ENCODE measurements at places on chromosomes 5 and 9.

GRCh38 chr5:156802501-156802900, 47.6 kb upstream of the PPP1R2B start:
- DNase-seq: no peak

DNA sequence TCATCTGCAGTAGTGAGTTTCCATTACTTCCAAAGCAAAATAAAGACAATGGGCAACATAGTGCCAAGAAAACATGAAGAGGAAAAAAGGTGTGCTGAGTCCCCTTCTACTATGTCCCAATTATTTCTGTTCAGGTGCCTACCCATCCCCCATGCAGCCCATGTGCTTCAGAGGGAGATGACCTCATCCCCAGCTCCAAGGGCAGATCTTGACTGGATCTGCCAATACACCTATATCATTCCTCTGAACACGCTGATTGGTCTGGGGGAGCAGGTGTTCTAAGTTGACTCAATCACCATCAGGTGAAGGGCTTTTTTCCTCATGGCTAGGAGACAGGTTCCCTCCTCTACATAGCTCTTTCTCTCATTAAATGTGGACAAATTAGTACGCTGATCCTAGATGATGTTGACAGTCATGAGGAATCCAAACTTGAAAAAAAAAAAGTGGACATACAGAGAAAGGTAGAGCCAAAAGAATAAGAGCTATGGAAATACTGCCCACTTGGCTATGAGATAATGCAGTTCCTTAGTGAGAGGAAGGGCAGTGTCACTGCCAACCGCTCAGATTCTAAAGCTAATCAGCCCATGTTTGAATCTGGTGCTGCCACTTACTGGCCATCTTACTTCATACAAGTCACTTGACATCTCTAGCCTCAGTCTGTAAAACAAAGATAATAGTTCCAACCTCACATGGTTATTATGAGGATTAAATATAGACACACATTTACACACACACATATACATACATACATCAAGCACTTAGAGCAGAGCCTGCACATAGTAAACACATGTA, 23.1 kb downstream of the PRELID2 start:
- no peak for DNase-seq

DNA sequence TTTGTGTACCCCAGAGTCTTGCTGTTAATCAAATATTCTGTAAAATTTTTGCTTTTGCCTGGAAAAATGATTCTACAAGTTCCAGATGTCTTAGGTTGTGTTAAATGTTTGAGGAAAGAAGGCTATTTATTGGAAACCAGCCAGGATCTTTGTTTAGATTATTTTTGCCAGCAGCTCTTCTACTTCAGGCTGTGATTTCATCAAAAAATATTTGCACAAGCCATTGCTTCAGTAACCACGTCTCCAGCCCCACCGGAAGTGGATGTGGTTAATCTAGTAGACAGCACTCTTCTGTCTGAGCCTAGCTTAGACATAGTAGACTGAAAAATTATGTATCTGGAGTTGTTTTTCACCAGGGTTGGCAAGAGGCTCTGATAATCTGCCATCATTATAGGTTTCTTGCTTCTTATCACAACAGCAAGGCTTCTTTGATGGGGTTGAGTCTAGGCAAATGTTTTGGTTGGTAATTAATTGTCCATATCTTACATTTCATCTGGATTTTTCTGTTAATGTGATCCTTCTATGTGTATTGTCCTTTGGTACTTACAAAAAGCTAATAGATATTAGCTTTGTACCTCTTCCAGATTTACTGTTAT, 17.1 kb downstream of the KCTD16 start:
- peak; percentile 52 for DNase-seq

- DNase-seq: no peak
These were observed 7.5 kb upstream of the RFK start for GRCh38 chr9:76401580-76402354.

DNA sequence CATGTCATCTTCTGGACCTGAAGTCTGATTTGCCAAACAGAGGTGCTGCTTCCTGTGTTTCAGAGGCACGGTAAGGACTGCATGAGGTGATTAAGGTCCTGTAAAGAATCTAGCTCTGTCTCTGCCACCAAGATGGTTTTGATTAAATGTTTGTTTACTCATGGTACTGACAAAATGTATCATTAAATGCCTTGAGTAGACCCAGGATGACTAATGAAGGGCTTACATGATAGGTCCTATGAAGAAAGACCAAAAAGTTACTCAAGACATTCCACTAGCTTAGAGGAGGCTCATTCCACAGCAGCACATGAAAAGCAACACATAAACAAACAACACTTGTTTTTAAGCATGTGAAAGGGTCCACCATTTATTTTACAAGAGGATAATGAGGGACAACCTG, 100.9 kb downstream of the BOD1 start:
- DNase-seq: no peak

GRCh38 chr5:39648848-39649227, 224.1 kb upstream of the DAB2 start:
- no peak for DNase-seq

- no peak for DNase-seq
These were observed 207.8 kb upstream of the MAP3K1 start for GRCh38 chr5:56607551-56607950.

GRCh38 chr5:106639488-106639887, 1031.2 kb downstream of the EFNA5 start:
- DNase-seq: no peak

DNA sequence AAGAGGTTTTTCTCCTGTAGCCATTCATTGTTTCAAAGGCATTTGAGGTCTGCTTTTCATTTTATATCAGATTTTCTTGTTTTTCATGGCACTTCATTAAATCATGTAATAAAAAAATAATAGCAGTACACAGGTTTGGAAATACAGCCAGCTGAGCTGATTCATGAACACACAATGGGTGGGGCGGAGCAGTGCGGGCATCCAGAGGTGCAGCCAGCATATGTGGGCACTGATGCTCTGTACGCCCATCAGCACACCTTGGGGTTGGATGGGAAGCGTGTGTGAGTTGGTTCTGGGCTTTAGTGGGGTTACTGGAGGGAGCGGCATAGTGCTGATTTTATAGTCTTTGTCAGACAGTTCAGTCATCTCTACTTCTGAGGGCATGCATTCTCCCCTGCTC, 54.2 kb upstream of the IRX4 start:
- no peak for DNase-seq

DNA sequence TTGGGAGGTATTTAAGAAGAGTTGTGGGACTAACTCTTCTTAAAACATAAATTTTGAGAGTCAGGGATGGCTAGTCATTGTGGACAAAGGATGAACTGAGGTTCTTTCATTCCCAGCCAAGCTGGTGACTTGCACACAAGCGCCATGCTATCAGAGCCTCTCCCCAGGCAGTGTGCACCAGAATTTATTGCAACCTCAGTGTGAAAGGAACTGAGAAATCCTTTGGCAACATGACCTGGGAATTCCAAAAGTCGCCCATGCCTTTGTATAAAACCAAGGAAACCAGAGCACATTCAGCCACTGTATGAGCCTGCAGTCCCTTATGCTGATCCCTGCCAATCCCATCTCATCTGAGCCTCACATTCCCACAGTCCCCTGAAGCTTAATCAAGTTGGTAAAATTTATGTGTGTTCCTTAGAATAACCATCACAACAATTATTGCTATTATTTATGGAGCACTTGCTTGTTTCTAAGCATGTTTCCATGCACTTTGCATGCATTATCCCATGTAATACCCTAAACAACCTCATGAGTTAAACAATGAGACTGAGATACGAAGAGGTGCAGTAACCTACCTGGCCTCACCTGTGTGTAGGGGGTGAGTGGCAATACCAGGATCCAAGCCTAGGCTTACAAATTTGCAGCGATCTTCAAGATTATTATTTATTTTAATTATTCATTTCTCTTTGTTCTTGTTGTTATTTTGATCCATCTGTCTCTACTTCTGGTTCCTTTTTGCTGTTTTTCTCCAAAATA, 116.4 kb downstream of the NTRK2 start:
- no peak for DNase-seq

GRCh38 chr5:20537911-20538703, 550.1 kb upstream of the CDH18 start:
- no peak for DNase-seq

- DNase-seq: no peak
These were observed 201.2 kb downstream of the ACTL7B start for GRCh38 chr9:108654566-108654965.

DNA sequence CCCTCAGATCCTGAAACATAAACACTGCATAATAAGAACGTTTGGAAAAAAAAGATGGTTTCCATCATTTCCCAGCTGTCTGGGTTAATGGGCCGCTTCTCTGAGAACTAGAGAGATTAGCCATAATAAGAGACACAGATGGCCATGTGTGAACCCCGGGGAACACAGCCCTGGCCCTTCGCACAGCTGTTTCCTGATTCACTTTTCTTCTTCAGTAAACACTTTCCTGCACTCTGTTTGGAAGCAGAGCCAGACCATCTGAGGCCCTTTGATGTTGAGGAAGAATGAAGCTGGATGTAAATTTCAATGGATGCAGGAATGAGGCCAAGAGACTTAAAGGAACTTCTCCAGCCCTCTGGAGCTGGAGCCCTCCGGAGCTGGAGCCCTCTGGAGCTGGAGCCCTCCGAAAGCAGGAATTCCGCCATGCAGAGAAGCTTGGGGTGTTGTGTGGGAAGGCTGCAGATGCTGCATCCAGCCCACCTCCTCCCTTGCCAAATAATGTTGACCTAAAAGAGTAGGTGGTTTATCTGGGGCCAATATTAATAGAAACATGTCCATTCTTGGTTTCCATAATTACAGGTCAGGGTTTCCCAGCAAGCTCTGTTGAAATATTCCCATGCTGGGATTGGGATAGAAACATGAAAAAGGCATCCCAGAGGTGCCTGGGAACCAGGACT, 218.9 kb downstream of the NXNL2 start:
- no peak for DNase-seq

DNA sequence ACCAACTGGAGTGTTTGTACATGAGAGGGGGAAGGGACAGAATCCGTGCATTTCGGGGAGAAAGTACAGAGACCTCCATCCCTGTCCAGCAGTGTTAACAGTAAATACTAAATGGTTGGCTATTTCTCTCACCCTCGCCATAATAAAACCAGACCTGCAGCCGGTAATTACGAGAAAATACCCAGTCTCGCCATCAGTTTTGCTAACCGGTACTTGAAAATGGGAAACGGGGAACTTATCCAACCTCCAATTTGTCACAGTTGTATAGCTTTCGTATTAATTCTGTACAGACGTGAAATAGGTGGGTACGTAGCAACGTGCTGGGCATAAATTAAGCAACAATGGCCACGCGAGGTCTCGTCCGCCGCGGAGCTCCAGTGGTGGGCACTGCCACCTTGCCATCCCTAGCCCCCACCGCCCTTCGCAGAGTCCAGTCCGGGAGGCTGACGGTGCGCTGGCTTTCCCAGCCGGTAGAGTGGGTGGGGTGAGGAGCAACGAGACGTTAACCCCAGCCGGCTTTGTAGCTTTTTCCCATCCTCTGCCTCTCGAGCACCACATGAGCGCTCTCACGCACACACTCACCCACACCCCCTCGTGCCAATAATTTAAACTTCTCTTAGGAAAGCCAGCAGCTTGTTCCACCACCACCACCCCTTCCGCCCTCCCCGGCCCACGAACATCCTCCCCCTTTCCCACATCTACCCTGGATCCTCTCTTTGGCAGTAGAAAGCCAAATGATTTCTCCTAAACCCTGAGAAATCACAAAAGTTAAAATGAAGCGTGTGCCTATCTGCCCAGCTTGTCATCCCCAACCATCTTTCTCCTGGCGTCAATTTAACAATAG, 1.8 kb downstream of the ELAVL2 start:
- DNase-seq: no peak

- no peak for DNase-seq
These were observed 342.6 kb upstream of the CCNH start for GRCh38 chr5:87755360-87755759.

Data from stimulated activated CD4-positive, alpha-beta T cell treated with anti-CD3 and anti-CD28 coated beads, Interleukin-15, amount 100 ng/mL, for 1 hour (primary cell).